PC-9 (cell line): ENCODE measurements at places on chromosomes 2 and 18.

DNA sequence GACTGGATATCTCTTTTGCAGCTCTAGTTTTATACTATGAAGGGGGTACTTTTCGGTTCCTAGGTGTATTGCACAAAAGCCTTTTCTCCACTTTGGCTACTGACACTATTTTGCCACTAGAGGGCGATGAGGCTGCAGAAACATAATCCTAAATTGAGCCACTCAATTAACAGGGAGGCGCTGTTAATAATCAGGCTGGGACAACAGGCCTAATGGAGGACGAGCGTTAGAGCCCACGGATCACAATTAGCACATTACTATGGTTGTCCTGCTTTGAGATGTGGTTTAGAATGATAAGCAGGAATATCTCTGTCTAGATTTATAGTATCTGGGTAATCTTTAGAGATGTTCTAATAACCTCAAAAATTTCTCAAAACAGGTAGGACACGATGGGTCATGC, 62.2 kb upstream of the PMAIP1 start:
- DNase-seq, result peak; percentile 38

DNA sequence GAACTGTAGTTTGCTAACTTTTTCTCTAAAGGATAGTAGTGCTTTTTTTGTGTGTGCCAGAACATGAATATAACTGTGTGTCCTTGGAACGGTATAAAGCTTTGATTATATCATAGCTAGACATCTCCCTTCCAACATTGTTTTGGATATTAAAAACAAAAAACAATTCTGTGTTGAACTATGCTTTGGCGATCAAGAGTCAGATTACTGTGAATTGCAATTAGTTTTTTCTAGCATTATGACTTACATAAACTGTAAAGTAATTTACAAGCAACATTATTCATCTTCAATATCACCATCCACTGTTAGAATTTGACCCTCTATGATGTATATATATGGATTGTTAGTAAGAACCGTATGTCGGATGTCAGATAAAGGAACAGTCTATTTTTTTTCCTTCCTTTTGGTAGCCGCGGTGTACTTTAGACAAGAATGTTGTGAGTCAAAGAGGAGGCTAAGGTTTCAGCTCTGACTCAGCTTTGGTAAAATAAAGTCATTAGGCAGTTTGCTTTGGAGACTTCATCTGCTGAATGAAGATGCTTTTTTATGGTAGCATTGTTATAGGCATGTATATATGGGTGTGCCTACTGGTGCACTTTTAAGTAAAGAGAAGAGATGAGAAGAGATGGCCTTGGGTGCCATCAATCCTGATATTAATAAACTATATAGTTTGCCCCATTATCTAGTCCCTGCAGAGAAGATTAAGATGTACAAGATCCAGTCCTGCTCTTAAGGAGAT, 76.4 kb downstream of the LTBP1 start:
- peak; percentile 83 for DNase-seq

GRCh38 chr2:7270011-7270431, 352.8 kb downstream of the RNF144A start:
- DNase-seq, result no peak

- DNase-seq, result no peak
Measured at GRCh38 chr2:181348107-181348837, 108.9 kb upstream of the ITGA4 start.

DNA sequence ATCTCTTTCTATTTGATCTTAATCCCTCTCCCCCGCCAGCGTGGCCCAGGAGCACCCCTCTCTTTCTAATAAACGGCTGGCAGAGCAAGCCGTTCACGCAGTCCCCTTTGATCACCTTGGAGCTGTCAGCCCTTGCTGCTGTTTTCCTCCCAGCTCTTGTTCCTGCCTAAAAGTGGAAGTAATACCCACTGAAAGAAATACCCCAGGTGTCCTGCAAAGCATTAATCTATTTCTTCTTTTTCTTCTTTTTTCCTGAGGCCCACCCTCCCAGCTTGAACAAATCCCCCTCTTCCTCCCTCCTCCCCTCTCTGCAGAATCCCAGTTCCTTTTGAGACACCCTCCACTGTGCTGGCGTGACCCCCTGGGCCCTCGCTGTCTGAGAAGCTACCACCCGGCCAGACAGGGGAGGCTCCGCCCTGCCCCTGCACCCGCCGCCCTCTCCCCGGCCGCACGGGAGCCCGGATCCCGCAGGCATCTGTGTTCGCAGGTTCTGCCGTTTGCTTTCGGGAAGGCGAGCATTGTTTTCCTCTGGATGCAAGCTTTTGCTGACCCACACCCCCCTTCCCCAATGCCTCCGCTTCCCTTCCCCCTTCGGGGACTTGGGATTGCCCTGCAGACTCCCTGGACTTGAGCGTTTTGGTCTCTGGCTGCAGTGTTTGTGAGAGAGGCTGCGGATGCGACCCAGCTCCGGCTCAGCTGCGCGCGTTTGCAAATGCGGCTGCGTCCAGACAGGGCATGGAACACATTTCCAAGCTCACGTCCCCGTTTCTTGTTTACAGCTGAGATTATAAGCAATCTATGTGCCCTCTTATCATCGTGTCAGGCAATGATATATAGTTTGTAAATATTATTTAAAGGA, 631.5 kb downstream of the NYAP2 start:
- DNase-seq, result peak; percentile 49

DNA sequence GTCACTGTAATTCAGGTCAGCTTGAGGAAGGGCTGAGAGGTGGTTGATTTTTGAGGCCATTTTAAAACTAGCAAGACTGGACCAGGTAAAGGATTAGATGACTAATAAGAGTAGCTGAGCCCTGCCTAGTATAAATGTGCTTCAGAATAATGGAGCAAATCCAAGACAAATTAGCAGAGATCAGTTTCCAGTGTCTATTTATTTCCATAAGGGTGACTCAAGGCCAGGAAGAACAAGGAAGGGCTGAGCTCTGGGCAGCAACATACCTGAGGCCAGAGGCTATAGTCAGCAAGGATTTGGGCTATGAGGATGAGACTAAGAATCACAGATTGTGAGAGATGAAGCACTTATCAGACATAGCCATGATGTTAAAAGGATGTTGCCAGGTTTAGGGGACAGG, 339.0 kb upstream of the LRRTM1 start:
- no peak for DNase-seq

DNA sequence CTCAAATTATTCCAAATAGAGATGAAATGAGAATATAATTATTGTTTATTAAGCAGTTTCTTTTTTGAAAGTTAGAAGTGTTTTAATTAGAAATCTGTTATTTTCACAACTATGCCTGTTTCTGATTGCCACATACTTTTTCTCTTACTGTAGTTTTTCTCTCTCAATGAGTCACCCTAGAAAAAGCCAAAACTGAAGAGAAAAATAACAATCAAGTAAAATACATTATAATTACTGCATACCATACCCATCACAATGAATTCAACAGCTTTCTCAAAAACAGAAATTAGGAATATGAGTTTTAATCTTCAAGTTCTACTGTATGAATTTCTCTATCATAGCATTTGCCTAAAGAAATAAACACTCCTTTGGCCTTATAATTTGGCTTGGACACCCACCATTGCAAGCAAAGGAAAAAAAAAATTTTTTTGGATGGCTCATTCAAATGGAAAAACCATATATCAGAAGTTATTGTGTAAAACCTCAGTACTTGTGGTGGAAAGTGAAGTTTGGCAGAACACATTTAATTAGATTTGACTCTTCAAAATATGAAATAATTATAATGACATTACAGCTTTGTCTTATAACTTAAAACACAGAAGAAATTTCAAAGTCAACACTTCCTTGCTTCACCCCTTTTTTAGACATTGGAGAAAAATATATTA, 138.5 kb downstream of the DYM start:
- DNase-seq, result no peak

GRCh38 chr2:127612111-127612822, 33.7 kb upstream of the GPR17 start:
- DNase-seq, result no peak

- DNase-seq, result no peak
Measured at GRCh38 chr18:8899000-8899399, 193.6 kb downstream of the MTCL1 start.

DNA sequence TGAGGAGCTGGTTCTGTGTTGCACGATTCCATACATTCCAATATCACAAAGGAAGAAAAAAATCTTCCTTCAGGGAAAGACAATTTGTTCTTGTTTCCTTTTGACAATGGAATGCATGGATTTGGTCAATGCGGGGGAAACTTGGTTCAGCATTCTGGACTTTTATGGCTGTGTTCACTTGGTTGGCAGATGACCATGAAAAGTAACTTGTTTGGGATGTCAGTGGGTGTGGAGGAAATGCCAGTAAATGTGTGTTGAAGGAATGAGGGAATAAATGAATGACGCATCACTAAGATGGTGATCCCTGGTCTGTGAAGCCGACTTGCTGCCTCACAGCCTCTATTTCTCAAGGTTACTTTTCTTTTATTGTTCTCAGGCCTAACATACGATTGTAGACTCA, 53.7 kb downstream of the THUMPD2 start:
- no peak for DNase-seq

GRCh38 chr2:113698892-113699447, 57.5 kb downstream of the SLC35F5 start:
- DNase-seq, result no peak

- DNase-seq, result no peak
Measured at GRCh38 chr2:190970160-190970559, 43.8 kb downstream of the STAT1 start.

GRCh38 chr2:61257446-61257845, 95.5 kb downstream of the C2orf74 start:
- DNase-seq, result no peak
